ENCODE measurements at places on chromosomes 13 and 19. TPM values are rescaled to one million over a fixed set of nuclear protein-coding genes. Genes with fewer than 3 reads are reported as not detected.

DNA sequence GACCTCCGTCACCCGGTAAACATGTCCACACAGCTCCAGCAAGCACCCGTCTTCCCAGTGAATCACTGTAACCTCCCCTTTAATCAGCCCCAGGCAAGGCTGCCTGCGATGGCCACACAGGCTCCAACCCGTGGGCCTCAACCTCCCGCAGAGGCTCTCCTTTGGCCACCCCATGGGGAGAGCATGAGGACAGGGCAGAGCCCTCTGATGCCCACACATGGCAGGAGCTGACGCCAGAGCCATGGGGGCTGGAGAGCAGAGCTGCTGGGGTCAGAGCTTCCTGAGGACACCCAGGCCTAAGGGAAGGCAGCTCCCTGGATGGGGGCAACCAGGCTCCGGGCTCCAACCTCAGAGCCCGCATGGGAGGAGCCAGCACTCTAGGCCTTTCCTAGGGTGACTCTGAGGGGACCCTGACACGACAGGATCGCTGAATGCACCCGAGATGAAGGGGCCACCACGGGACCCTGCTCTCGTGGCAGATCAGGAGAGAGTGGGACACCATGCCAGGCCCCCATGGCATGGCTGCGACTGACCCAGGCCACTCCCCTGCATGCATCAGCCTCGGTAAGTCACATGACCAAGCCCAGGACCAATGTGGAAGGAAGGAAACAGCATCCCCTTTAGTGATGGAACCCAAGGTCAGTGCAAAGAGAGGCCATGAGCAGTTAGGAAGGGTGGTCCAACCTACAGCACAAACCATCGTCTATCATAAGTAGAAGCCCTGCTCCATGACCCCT is 9.0 kb upstream of the CEACAM5 start:
- DNase-seq, result no peak

The RASGRP4 gene
- total RNA-seq, result not detected

DNA sequence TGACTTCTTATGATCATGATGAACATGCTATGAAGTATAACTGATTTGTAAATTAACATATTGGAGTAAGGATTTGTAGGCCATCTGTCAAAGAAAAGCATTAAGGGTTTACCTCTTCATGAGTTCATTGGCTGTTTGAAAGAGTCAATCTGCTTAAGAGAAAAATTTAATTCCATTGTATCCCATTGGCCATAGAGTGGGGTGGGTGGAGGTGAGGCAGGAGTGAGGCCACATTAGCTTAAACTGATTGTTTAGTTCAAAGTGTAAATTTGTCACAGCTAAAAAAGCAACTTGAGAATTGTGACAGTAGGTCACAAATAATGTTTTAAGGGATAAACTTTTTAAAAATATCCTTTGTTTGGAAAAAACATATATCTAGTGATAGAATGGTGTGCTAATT is 11.4 kb downstream of the GPR180 start:
- DNase-seq, result no peak

DNA sequence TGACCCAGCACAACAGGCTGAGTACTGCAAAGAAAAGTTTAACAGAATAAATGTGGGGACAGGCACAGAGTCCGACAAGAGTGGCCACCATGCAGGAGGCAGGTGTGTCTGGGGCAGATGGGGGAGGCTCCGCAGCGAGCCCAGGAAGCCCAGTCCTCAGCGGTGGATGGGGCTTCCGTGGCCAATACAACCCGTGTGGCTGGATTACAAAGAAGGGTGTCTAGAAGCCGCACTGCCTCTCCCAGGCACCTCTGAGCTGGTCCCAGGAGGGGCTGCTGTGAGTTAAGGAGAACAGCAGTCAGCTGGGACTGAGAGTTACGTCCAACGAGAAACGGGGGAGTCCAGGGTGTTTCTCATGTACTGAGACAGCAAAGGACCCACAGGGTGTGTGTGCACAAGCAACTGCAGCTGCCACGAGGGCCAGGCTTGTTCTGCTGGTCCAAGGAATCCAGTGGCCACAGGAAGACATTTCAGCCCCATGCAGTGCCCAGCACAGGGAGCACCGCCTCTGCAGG is 70.2 kb downstream of the SPACA7 start:
- no peak for DNase-seq

The SULT2A1 gene
- not detected for total RNA-seq

The CYP2F1 gene
- total RNA-seq, result not detected

DNA sequence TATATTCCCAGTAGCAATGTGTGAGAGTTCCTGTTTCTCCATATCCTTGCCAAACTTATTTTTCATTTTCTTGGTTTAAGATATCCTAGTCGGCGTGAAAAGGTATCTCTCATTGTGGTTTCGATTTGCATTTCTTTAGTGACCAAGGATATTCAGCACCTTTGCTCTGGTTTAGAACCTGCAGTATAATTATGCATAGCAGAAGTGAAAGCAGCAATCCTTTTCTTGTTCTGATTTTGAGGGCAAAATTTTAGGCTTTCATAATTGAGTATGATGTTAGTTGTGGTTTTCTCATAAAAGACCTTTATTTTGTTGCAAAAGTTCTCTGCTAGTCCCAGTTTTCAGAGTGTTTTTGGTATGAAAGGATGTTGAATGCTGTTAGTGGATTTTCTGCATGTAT is 491.0 kb downstream of the FGF9 start:
- DNase-seq, result no peak

- no peak for DNase-seq
These were observed 8.1 kb downstream of the ZNF460 start for GRCh38 chr19:57288373-57288772.

The ATP8A2 gene
- total RNA-seq, result 0.13 TPM

DNA sequence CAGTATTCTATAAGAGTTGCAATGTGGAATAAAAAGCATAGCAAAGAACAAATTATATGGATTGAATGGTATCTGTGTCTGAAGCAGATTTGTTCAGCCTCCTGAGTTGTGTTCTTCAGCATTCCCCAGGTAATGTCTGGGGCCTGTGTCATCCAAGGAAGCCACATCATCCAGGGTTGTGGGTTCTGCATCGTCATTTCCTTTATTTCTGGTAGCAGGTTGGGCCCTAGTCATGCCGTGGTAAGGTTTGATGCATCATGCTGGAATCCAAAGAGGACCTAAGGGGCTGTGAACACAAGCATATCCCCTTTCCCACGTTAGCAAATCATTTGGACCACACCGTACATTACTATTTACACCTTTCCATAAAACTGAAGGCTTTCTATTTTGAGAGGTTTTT is 131.0 kb upstream of the ZNF91 start:
- DNase-seq, result no peak
